Kidney (tissue), 22 donors: ENCODE measurements at places on chromosomes 2 and 18.

DNA sequence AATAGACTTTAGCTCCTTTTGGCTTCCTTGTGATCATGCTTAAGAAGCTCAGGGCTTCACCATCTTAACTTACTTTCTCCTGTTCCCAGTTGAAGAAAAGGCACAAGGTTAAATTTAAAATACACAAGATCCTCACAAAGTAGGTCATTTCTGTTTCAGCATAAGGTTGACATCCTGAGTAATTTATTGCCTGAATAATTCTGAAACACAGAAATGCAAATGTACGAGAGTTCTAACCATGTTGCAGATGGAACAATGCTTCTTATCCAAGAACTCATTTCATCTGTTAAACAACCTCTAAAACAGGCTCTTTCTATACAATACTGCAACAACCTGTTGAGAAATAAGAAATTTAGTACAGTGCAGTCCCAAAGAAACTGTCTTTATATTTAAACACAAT is 395.2 kb downstream of the BCL11A start:
- no peak for DNase-seq

GRCh38 chr2:64350996-64351395 is 103.0 kb upstream of the LGALSL start:
- DNase-seq = no peak

GRCh38 chr2:83665154-83665553 is 793.9 kb downstream of the SUCLG1 start:
- no peak for DNase-seq

DNA sequence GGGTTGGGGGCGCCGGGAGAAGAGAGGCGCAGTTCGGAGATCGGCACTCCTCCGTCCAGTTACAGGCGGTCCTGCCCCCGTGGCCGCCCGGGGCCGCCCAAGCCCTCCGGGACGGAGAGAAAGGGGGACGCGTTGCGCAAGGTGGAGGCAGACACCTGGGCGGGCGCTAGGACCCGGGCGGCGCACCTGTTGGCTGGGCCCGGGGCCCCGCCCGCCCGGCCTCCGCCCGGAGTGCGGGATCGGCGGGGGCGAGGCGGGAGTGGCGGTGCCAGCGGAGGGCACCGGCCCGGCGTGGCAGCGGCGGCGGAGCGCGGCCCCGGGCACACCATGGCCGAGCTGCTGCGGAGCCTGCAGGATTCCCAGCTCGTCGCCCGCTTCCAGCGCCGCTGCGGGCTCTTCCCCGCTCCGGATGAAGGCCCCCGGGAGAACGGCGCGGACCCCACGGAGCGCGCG is at the start of gene SGPP2:
Gene SGPP2 (plus strand): TSS at position 268 of the 453 bp plus-strand sequence. CDS start 60 bp downstream, at position 328.
- peak; percentile 64 for DNase-seq

DNA sequence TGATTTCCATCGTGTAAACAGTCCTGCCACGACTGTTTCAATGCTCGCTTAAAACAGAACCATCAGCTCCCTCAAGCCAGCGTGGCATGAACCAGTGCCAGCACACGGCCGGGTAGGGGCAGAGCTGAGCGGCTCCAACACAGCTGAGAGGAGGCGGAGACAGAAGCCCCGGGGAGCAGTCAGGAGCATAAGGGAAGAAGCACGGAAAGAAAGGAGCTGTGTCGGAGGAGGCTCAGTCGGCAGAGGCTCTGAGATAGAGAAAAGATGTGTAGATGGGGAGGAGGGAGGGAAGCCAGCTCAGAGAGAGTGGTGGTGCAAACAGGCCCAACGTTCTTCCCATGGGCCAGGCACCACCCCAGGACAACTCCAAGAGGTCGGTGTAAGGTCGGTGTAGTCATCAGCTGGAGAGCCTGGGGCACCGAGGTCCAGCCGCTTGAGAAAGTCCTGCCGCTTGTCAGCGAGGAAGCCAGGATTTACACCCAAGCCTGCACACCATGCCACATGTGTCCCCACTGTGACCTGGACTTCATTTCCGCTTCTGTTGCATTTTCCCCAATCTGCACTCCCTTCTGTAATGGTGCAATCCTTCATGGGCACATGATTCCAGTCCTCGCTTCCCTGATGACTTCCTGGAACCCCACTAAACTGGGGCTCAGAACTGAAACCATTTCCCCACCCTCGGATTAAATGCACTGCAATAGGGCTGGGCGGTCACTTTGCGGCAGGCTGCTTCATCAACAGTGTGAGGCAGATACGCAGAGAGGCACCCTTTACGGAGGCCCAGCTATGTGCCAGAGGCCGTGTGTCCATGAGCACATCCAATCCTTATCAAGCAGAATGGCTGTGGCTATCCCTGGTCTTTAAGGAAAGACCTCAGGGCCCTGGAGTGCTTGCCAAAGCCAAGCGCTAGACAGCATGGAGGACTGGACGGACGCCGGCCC is 43.5 kb downstream of the CYP27C1 start:
- DNase-seq = no peak

DNA sequence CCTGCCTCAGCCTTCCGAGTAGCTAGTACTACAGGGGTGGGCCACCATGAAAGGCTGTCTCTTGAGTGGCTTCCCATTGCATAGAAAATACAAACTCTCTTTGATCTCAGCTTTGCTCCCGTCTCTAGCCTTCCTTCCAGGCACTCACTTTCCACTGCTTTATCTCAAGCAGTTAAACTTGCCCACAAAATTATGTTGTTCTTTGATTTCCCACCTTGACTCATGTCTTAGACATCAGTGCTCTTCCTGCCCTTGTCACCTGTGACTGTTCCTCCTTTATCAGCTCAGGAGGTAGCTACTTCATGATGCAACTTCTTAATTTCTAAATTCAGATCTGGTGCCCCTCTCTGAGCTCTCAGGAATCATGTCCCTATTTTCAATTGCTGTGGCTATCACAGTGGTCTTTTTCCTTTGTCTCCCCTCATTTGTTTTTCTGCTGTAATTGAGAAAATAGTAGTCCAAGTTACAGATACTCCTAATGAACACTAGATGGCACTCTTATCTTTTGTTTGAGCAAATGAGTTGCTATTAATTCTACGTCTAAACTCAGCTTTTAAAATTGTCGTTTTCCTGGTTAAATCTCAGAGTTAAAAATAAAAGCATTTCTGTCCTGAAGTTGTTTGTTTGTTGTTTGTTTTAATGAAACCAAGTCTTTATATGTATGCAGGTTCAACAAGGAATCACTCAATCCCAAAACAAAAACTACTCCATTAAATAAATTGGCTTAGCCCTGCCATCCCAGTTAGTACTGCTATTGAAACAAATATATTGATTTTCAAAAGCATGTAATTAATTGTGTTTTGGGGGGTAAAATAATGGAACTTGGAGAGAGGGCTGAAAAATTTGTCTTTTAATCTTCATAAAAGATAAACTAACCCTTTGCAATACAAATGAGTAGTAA is 46.9 kb upstream of the GREB1L start:
- DNase-seq = peak; percentile 74

DNA sequence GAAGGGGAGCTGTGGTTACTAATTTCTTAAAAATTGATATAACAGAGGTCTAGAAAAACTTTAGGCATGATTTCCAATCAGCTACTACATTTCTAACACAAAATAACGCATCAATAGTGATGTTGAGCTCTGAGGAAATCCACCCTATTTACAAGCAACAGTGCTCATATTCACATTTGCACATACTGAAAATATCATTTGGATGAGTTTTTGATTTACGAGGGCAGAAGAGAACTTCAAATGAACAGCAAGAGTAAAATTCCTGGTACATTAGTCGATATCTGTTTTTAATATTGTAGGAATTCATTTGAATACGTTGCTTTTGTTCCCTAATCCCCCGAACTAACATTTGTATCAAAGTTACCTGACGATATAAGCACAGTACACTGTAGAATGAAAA is 761.0 kb upstream of the POU3F3 start:
- no peak for DNase-seq

DNA sequence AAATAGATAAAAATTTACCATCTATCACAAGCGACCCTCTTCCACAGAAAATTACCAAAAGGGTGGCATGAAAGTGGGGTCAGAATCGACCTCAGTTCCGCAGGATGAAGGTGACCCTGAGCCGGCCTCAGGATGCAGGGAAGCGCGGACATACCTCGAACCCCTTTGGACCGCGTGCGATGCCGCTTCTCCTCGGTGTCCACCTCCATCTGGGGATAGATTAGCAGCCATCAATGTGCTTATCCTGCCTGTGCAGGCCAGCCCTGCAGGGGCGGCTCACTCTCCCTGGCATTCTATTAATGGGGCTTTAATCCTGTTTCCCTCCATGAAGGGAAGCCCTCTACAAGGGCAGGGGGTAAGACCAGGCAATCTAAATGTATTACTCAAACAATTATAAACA is 235.3 kb upstream of the PXDN start:
- DNase-seq = no peak

DNA sequence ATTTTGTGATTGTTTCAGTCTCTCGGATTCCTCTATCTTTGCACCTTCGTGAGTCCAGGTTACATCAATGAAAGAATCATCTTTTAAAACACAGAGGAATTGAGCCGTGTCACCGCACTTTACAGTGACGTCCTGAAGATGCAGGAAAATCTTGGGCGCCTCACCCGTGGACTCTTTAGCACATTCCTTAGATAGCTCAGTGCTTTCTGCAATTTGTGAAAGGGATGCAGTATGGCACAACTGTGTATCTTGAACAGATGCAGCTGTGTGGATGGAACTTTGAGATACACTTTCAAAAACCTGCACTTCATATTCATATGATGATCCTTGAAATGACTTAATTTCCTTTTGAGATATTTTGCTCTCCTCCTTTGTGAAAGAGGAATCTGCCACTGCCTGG is 50.9 kb downstream of the TTN start:
- DNase-seq = no peak

- no peak for DNase-seq
Measured at GRCh38 chr2:70303186-70303585, 1.3 kb upstream of the FAM136A start.

GRCh38 chr2:219719521-219719920 is 92.1 kb downstream of the SLC4A3 start:
- DNase-seq = no peak

DNA sequence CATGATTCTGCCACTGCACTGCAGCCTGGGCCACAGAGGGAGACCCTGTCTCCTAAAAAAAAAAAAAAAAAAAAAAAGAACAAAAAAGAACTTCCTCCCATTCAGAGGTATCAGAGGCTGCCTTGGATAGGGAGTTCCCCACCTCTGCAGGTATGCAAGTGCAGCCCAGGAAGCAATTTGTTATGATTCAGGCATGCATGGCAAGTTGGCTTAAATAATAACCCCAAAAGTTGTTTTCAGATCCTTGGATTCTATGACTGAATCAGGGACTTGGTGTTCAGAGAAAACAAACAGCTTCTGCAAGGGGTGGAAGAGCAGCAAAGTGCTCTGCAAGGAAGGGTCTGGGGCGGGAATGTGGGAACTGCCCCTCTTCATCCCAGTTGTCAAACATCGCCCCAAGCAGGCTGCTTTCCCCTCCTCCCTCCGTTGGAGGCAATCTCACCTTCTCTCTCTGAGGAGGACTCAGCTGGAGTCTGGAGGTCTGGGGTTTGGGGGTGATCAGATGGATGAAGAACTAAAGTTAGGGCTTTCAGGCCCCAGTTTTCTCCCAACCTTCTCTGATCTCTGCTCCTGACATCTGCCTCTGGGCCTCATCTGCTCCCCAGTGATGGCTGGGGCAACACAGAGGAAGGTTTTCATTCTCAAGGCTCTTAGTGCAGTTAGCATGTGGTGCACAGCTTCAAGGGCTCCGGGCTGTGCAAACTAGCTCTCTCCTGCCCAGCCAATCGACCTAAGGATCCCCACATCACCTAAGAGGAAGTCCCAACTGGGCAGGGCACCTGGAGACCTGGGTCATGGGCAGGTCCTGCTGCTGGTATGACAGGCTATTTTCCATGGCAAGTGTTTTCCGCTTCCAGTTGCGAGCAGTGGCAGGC is 3.5 kb upstream of the GDF7 start:
- DNase-seq = no peak

- DNase-seq = no peak
Measured at GRCh38 chr2:138956116-138956515, 175.9 kb upstream of the NXPH2 start.

DNA sequence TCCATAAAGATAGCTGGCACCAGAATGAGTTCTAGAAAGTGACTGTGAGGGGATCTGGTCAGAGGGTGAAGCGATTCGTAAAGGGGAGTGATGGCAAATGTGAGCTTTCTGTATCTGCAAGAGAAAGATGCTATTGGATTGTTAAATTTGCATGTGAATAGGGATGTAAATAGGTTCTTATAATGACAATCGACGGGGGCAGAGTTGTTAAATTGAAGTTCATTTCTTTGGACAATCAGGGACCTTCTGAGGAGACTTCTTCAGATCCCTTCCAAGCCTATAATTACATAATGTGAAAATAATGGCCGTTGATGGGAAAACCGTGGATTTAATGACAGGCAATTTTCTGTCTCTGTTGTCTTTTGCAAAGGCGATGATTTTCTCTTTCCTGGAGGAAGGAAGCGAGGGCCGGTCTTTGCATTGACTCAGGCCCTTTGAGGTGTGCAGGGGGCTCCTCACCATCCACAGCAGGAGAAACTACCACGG is 52.2 kb upstream of the TMEM18 start:
- DNase-seq = no peak

- DNase-seq = peak; percentile 44
Measured at GRCh38 chr2:38709567-38710194, 41.5 kb downstream of the SRSF7 start.

GRCh38 chr2:141703501-141703900 is 427.3 kb downstream of the LRP1B start:
- DNase-seq = no peak

- DNase-seq = no peak
Measured at GRCh38 chr2:97926946-97927345, 68.8 kb downstream of the TMEM131 start.

DNA sequence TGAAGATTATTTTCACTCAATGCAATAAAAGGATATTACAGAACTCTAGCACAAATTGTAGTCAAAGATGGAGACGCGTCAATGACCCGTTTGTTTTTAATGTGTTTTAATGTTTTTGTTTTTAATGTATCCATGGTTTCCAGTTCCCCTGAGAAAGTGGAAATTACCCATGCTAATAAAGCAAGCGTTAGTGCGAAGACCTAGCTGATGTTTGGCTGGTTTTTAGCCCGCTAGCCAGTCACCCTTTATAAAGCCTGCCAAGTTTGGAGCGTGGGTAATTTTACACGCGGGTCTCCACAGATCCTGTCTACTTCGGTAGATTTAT is 430 bp upstream of the CHMP1B start:
- DNase-seq = no peak

GRCh38 chr18:80229363-80229762 is 18.0 kb downstream of the PARD6G start:
- DNase-seq = no peak

DNA sequence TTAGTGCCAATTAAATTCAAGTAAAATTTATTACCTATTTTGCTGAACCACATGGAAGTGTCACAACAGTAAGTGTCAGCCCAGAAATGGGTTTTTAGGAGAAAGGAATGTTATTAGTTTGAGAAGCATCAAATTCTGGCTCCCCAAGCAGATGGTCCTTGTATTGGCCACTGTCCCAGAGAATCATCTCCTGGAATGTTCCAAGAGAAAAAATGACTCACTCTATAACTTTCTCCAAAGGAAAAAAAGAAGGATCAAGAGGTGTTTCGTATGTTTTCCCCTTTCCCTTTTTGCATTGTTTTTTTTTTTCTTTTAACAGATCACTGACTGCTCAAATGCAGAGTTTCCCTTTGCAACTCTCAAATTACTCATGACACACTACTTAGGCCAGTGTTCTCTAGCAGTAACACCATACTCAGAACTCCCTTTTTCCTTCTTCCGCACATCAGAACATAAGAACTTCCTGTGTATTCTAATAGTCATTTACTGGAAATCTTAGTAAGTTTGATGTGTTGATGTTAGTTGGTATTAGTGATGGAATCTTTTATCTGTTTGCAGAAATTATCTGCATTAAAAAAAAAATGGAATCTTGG is 390.3 kb downstream of the GPD2 start:
- DNase-seq = peak; percentile 75

- DNase-seq = no peak
Measured at GRCh38 chr2:32930436-32930835, 16.3 kb upstream of the LTBP1 start.
